ENCODE measurements at places on chromosomes 2 and 18.
A peak's percentile ranks its signal among the peaks of the same experiment; 100 is the strongest.

GRCh38 chr2:228599297-228599696 lies 417.8 kb upstream of the SPHKAP start:
- DNase-seq, result no peak

DNA sequence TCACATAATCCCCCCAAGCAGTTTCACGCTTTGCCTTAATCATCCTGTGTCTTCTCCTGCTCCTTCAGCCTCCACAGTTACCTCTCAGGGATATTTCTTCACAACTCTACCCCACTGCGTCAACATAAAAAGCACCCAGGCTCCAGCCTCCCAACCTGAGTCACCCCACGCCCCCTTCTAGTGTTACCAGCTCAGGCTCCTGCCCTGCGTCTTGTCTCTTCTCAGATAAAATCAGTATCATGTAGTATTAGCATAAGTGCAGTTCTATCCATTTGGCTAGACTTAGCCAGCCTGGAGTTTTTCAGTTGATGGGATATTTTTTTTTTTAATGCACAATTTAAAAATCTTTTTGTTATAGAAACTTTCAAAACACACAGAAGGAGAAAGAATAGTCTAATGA lies 9.6 kb upstream of the PELI1 start:
- DNase-seq, result no peak

GRCh38 chr2:69471793-69472192 lies 34.6 kb upstream of the NFU1 start:
- no peak for DNase-seq

GRCh38 chr2:219038600-219038999 lies 2.7 kb downstream of the CFAP65 start:
- no peak for DNase-seq

DNA sequence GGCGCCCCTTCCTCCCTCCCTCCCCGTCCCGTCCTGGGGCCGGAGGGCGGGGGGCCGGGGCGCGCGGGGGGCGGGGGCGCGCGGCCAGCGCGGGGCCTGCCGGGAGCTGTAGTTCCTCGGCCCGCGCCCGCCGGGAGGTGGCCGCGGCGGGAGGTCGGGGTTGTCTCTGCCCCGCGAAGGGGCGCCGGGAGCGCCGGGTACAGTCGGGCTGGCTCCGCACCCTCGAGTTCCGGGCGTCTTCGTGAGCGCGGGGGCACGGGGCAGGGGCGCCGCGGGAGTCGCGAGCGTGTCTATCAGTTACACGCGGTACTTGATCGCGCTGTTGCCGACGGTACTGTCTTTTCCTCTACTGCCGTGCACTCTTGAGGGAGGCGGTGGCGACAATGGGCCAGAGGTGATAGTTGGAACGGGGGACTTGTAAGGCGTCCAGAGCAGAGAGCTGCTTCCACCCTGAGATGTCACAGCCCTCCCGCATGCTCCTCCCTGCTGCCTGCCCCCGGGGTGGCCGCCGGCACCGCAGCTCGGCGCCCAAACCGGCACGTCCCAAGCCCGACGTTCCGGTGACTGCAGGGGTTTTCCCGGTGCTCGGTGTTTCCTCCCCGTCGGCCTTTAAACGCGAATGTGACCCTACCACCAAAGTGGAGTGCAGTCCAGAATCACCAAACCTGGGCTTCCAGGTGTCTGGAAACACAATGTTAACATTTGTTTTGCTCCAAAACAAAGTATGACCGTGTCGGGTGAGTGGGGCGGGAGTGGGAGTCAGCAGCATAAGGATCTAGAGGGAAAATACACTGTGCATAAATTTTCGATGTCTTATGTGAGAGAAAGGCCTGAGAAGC lies at the start of gene PRKD3:
Gene PRKD3 (minus strand): TSS at position 48 of the 839 bp plus-strand sequence. CDS start 8,309 bp downstream, outside the sequence.
- peak; percentile 74 for DNase-seq

GRCh38 chr2:150063432-150063889 lies 424.0 kb downstream of the RND3 start:
- no peak for DNase-seq

DNA sequence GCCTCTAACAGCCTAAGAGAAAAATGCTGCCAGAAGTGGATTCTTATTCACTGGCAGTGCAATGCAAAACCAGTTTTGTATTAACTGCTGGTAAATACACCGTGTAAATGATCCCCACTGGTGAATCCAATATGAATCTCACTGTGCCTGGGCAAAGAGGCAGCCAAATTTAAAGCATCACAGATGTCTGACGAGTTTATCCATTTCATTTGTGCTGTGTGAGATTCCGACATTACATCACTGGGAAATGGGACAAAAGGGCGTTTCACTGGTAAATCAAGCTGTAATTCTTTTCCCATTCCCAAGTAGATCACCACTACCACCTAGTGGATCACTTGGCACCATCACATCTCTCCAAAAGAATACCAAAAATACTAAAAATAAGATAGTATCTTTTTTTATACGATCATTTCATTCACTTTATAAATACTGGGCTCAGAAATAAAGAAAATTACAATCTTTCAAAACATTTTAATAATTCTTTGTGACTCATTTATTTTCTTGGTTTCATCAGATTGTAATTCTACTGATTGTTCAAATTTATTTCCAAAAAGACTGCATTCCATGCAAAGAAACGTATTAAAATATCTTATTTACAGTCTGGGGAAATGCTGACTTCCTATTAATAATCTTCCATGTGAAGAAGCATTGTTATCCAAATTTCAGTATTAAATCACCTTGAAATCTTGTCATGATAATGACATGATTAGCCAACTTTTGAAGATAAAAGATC lies 125.6 kb downstream of the GRB14 start:
- DNase-seq, result no peak

GRCh38 chr2:121005453-121005852 lies 269.8 kb downstream of the GLI2 start:
- no peak for DNase-seq

GRCh38 chr2:126657148-126657635 lies 1.2 kb downstream of the GYPC start:
- no peak for DNase-seq

DNA sequence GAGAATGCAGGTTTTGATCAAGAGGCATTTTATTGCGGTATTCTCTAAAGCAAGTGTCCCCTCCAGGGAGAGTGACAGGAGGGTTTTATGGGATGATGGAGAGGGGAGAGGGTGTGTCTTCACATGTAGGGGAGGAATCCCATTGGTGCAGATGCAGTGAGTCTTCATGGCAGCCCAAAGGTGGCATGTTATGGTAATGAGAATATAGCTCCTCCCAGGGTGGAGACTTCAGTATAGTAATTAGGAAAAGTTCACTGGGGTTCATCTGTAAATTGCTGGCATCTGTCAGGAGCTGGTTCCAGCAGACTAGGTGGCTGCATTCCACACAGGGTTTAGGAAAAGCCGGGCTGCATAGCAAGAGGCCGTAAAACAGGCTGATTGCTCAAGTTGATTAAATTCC lies 230.7 kb upstream of the CCDC68 start:
- peak; percentile 31 for DNase-seq

DNA sequence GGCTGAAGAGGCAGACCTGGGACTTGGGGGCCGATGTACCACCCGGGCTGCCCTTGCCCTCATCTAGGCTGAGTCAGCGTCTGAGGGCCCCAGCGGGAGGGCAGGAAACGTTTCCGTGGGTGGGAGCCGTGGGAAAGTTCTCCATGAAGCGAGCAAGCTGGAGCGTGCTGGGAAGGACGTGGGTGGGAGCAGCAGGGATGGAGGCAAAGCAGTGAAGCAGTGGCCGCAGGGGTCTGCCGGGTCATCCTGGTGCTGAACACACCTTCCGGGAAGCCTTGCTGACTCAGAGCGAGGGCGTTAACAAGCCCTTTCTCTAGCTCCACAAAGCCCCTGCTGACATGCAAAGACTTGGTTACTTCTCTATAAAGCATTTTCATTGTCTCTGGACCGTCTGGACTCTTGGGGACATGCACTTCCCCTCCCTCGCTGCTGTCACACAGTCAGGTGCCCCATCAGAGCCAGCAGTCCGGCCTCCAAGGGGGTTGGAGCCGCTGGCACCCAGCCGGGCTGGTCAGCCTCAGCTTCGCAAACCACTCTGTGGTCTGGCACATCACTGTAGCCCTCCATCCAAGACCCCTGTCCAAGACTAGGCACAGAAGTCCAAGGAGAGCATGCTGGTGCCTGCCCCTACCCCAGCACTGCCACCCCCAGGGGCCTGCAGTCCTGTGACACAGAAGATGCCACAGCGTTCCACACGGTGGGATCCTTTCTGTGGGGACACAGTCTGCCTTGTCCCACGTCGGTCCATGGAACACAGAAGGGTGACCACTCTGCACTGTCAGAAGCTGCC lies 115.1 kb upstream of the GPC1 start:
- no peak for DNase-seq

GRCh38 chr2:120543899-120544298 lies 191.8 kb upstream of the GLI2 start:
- DNase-seq, result no peak

- DNase-seq, result no peak
Measured at GRCh38 chr2:145906354-145906753, 1386.4 kb upstream of the ZEB2 start.
